ENCODE measurements at places on chromosomes 11 and 22.

DNA sequence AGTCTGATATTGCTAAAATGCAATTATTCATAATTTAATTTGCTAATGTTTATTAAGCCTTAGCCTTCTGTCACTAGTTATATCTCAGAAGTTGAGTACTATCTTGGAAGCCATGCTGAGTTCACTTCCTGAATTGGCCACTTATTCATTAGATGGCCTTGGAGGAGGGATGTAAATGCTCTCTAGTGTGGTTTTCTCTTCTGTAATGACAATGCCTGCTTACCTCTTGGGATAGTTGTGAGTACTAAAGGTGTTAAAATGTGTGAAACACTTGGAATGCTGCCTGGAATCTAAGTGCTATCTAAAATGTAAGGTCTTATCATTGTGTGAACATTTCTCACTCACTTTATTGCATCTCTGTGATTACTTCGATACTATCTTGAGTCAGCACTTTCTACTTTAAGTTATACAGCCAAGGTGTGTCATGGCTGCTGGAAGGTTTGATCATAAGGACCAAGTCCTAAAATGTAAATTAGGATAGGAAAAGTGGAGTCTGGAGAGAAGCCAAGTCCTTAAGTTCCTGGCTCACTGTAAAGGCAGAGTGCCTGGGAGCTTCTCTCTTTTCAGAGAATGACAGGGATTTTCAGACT, 12.4 kb downstream of the GLYATL2 start:
- DNase-seq, result no peak

- no peak for DNase-seq
Measured at GRCh38 chr11:12187399-12187798, 77.0 kb downstream of the MICAL2 start.

- no peak for DNase-seq
Measured at GRCh38 chr11:32225571-32226285, 134.9 kb downstream of the RCN1 start.

DNA sequence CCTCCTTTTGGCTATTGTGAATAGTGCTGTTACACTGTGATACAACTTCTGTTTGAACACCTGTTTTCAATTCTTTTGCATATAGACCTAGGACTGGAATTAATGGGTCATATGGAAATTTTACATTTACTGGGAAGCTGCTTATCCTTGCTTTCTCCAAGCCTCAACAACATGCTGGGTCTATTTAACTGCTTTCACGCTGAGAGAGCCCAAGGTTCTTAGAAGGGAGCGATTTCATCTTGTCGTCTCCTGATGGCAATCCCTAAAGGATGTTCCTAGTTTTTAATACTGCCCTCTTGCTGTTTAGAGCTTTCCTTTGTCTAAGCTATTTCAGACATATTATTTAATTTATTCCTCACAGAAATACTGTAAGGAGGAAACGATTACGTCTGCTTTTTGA, 15.5 kb downstream of the IRAG1 start:
- no peak for DNase-seq

DNA sequence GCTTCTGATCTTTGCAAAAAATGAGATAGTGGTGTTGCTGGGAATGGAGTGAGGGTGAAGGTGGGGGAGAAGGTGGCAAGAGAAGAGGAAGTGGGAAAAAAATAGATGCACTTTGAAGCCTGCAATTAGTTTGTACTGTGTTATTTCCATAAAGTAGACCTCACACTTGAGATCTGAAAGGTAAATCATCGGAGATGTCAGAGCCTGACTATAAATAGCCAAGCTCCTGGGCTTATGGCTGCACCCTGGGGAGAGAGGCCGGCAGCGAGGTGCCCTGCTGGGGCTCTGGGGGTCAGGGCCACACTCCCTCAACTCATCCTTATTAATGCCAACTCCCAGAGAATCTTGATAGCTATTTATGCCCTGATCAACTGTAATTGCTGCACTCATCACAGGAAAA, 134.4 kb downstream of the NXPE2 start:
- no peak for DNase-seq

DNA sequence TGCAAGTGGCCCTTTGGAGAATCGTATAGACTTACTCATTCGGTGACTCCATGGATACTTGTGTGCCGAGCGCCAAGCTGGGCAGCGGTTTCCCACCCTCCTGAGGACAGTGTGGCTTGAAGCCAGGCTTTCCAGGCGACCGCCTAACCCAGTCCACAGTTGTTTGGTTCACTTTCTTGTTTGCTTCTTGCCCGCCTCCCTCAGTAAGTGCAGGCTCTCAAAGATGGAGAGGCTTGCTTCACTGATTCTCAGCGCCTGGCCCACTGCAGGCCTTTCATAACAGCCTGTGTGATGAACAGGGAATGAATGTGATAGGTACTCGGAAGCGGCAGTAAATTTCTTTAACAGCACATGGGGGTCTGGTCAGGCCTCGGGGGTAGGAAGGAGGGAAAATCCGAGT, 11.2 kb upstream of the MDK start:
- no peak for DNase-seq

- no peak for DNase-seq
Measured at GRCh38 chr11:94309757-94310156, 5.4 kb downstream of the IZUMO1R start.

GRCh38 chr22:45235101-45235777, 5.5 kb downstream of the KIAA0930 start:
- peak; percentile 65 for DNase-seq

DNA sequence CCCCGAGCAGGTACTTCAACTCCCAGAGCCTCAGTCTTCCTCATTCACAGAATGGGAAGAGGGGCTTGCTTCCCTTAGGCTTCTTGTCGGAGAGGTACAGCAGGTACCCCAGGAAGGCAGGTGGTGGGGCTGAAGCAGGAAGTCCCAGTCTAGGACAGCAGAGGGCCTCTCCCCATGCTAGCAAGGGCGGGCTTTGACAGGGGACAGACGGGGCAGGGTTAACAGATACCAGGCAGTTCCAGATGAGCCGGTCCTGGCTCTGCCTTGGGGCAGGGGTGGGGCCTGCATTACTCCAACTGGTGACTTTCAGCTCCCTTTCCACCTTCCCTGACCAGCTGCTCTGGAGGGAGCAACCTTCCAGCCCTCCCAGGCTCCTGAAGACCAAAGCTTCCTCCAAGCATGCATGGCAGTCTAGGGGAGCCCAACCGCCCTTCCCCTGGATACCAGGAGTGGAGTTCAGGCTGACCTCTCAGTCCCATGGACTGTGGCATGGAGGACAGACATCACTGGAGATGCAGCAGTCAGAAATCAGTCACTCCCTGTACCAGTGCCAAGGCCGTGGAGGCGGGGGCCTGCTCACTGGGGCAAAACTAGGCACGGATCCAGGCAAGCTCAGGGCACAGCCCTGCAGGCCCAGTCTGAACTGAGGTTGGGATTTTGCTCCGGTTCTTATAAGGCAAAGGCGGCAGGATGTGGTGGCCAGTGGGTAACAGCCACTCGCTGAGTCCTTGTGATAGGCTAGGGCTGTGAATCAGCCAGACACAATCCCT, 60.5 kb downstream of the NAT10 start:
- DNase-seq, result no peak

DNA sequence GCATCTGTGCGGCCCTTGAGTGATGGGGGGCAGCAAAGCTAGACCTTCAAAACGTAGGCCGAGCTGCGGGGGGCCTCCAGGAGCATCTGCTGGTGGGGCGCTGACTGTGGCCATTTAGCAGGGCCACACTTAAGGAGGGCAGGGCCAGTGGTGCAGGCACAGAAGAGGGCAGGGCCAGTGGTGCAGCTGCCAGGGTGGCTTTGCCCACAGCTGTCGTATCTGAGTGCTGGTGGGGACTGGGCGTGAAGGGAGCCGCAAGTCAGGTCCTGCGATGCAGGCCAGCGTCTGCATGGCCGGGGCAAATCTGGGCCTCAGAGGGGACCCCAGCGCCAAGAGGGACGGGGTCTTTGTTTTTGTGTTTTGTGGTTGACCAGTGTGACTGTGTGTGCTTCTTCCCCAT, 27.7 kb downstream of the RNH1 start:
- DNase-seq, result no peak

DNA sequence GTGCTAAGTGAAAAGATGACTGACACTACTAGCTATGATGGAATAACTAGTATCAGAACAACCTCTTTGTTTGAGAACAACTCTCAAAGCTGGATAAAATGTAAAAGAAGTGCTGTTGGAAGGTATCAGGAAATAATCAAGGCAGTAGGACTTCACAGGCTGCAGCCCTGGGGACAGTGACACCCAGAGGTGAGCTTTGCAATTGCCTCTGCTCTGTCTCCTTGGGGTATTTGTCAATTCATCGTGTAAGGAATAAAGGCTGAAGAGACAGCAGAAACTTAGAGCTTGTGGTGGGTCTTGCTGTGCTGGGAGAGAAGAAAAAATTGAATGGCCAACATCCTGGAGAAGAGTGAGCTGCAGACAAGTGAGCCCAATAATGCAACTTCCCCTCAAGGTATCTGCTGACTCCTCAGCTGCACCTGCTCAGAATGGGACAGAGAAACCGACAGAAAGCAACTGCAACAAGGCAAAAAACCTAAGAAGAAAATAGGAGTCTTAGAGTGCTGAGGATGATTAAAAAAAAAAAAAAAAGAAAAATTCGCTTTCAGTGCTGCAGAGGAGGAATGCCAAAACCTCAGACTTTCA, 141.1 kb downstream of the RCN1 start:
- peak; percentile 28 for DNase-seq

GRCh38 chr11:66593650-66594049, 665 bp downstream of the CCS start:
- DNase-seq, result no peak

DNA sequence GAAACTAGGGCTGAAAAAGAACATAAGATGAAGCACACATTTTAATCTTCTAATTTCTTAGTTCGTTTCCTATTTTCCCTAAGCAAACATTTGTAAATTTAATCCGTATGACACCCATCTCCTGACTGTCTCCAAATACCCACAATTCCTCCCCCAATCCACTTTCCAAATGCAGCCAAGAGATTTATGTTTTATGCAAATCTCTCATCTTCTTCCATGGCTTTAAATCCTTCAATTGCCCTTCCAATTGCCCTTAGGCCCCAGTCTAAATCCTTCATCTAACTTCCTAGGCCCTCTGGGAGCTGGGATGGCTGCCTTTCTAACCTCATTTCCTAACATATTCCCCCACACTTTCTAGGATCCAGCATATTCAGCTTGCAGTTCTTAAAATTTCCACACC, 18.0 kb upstream of the POU2AF1 start:
- no peak for DNase-seq

DNA sequence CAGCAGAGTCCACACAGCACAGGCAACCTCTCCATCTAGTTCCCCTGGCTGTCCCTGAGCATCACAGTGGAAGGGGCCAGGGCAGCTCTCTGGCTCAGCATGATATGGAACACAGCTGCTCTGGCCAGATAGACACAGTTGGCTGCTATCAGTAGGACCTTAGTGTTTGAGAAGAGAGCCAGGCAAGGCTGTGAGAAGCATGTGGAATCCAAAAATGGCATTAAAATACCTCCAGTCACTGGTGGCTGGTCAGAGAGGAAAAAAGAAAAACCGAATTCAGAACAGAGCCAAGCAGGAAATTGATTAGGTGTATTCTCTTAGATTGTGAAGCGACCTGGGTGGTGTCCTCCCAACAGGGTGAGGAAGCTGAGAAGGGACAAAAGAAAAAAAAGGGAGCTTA, 27.9 kb downstream of the SERPINH1 start:
- DNase-seq, result no peak

DNA sequence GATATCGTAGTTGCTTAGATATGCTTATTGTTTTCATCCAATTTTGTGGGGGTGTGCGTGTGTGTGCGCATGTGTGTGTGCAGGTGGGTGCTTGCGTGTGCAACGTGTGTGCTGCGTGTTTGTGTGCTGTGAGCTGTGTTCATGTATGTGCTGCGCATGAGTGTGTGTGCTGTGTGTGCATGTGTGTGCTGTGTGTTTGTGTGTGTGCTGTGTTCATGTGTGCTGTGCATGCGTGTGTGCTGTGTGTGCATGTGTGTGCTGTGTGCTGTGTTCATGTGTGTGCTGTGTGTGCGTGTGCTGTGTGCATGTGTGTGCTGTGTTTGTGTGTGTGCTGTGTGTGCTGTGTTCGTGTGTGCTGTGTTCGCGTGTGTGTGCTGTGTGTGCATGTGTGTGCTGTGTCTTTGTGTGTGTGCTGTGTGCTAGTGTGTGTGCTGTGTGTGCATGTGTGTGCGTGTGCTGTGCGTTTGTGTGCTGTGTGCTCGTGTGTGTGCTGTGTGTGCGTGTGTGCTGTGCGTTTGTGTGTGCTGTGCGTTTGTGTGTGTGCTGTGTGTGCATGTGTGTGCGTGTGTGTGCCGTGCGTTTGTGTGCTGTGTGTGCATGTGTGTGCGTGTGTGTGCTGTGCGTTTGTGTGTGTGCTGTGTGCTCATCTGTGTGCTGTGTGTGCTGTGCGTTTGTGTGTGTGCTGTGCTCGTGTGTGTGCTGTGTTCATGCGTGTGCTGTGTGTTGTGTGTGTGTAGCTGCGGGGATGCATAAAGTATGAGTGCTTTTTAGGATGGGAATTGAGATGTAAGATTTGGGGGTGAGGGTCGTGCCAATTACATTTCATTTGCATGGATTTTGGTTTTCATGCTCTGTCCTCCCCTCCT, 7.6 kb downstream of the IGF2 start:
- DNase-seq, result no peak

GRCh38 chr22:30143265-30143664, 63.0 kb downstream of the HORMAD2 start:
- DNase-seq, result no peak

DNA sequence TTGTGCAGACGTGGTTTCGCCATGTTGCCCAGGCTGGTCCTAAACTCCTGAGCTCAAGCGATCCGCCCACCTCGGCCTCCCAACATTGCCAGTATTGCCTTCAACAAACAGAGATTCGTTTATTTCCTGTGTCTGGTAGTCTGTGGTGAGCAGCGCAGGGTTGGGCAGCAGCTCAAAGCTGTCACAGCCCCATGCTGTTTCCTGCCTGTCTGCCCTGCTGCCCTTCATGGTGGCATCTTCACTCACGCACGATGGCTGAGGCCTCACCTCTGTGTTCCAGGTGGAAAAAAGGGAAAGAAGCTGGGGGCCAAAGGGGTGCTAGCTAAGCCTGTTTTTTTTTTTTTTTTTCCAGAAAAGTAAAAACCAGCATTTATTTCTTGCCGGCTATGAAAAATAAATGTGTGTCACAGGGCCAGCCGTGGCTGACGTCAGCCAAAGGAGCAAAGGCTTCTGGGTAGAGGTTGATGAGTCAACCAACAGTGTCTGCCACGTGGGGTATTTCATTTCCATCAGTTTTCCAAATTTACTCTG, 28.8 kb downstream of the TBC1D22A start:
- DNase-seq, result peak; percentile 79

GRCh38 chr11:133065847-133066485, 466.3 kb downstream of the OPCML start:
- no peak for DNase-seq

DNA sequence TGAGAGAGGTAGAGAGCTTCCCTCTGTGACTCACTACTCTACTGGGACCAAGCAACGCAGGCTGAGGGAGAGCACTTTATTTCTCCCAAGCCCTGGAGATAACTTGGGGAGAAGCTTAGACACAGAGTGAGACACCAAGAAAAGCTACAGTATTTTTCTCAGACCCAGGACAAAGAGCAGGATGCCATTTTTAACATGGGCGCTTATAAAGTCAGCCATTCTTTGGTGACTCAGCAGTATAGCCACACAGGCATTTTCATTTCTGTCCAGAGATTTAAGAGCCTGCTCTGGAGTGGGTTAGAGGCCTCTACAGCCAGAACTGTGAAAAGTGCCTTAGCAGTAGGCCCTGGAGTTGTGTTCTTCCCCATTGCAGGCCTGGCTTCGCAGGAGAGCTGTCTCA, 55.0 kb upstream of the GLYAT start:
- DNase-seq, result no peak

GRCh38 chr22:23306438-23306921, 126.2 kb downstream of the BCR start:
- peak; percentile 88 for DNase-seq
